ENCODE measurements at places on chromosomes 7 and 10. TPM values are rescaled to one million over a fixed set of nuclear protein-coding genes. Genes with fewer than 3 reads are reported as not detected.

AGMO gene
- total RNA-seq = 3.0 TPM

DNA sequence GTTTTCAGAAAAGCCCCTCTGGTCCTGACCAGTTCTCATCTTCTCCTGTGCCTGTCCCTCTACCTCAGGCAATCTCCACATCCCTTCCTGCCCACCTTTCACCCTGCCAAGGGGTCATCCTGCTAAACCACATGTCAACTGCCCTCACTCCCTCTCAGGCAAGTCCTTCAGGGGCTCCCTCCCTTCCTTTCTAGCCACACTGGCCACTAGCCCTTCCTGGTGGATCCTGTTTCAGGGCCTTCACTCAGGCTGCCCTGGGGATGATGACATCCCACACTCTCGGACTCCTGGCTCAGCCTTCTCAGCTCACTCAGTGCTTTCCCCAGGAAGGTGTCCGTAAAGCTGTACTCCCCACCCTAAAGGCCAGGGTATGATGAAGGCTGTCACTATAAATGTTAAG is 13.4 kb downstream of the STEAP1B start:
- DNase-seq = no peak

- no peak for DNase-seq
Observed at GRCh38 chr10:130967161-130967560, 344.4 kb downstream of the TCERG1L start.

GRCh38 chr7:47149971-47150370 is 431.9 kb downstream of the TNS3 start:
- DNase-seq = no peak

DNA sequence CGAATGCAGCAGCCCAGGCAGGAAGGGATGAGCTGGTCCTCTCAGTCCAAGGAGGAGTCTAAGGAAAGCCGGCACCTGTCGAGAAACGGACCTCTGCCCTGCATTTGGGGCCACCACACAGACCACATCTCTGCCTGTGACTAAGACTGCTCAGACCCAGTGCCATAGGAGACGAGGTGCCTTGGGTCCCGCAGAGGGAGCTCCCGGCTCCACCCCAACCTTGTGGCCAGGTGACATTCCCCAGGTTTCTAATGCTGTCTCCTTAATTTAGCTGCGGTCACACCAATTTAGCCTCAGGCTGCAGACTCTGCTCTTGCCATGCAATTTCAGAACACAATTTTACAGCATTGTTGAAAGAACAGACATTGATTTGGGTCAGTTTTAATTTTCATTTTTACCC is 22.8 kb upstream of the CRHR2 start:
- no peak for DNase-seq
